ENCODE measurements at places on chromosomes 13 and 19. TPM values are rescaled to one million over a fixed set of nuclear protein-coding genes. Genes with fewer than 3 reads are reported as not detected.

- no peak for DNase-seq
Observed at GRCh38 chr13:37652596-37652995, 54.0 kb upstream of the POSTN start.

DNA sequence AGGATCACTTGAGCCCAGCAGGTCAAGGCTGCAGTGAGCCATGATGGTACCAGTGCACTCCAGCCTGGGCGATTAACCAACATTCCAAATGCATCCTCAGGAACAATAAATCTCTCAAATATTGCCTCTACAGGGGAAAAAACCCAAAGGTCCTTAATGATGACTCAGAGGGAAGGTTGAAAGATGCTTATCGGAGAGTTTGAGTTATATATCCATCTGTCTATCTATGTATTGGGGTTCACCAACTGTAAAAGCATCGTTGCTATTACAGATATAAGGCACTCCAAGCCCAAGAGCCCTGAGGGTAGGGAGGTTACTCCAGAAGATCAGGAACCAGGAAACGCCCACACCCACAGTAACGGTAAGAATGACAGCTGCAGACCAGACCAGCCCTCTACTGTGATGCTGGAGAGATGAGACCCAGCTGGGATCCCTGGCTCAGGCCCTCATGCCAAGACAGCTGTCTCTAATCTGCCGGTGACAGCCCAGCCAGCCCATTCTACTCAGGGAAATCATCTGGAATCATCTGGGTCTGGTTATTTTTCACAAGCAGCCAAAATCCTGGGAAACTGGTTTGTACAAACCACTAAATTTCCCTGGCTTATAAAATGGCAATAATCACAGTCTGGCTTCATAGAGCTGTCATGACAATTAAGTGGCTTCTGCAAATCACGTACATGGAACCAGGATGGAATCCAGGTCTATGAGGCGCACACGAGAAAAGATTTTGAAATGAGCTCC, 23.8 kb downstream of the TEX101 start:
- DNase-seq, result no peak

DNA sequence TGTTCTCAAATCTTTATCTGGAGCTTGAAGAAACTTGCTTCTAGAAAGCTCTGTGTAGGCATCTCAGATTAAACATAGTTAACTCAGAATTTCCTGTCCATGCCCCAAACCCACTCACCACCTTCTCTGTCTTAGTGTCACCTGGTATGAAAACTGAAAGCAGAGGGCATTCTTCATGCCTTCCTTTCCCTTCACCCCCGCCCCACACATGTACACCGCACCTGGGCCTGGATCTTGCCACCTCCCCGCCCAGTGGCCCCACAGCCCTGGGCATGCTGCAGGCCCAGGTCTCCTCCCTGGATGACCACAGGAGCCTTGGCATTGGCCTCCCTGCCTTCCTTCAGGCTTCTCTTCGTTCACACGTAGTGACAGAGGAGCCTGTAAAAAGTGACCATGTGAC, 15.8 kb downstream of the CFAP97D2 start:
- no peak for DNase-seq

GRCh38 chr19:52527956-52528351, 486 bp downstream of the ZNF808 start:
- no peak for DNase-seq

DNA sequence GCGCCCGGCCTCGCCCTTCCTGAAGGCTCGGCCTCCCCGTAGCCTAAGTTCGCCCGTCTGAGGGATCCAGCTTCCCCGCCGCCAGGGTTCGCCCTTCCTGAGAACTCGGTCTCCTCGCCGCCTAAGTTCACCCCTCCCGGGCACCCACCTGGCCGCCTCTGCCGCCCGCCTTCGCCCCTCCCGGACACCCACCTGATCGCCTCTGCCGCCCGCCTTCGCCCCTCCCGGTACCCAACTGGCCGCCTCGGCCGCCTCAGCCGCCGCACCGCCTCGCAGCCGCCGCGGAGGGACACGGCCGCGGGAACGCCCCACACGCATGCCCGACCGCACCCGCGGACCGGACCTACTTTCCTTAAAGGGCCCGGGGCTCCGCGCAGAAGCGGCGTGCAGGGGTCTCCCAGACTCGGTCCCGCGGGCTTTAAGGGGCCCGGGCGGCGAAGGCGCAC, at the start of gene MOB3A:
Gene MOB3A (minus strand): TSS at position 293 of the 446 bp plus-strand sequence. CDS start 17,766 bp downstream, outside the sequence.
- DNase-seq, result peak; percentile 4

GRCh38 chr13:74644229-74644628, 510.0 kb upstream of the KLF12 start:
- no peak for DNase-seq

GRCh38 chr13:72647422-72647821, 80.0 kb downstream of the MZT1 start:
- DNase-seq, result no peak

GRCh38 chr13:94480672-94481145, 1.2 kb upstream of the DCT start:
- no peak for DNase-seq

Gene C19orf25
- total RNA-seq, result 34.7 TPM

Gene ELSPBP1
- total RNA-seq, result not detected

Gene COG6
- total RNA-seq, result 24.3 TPM
